ENCODE measurements at places on chromosomes 4 and X.

- DNase-seq: no peak
Measured at GRCh38 chrX:110358548-110358947, at the start of gene RTL9. TSS of gene RTL9 (plus strand) at chrX:110358848. CDS start at chrX:110450618, 91,770 bp downstream.

DNA sequence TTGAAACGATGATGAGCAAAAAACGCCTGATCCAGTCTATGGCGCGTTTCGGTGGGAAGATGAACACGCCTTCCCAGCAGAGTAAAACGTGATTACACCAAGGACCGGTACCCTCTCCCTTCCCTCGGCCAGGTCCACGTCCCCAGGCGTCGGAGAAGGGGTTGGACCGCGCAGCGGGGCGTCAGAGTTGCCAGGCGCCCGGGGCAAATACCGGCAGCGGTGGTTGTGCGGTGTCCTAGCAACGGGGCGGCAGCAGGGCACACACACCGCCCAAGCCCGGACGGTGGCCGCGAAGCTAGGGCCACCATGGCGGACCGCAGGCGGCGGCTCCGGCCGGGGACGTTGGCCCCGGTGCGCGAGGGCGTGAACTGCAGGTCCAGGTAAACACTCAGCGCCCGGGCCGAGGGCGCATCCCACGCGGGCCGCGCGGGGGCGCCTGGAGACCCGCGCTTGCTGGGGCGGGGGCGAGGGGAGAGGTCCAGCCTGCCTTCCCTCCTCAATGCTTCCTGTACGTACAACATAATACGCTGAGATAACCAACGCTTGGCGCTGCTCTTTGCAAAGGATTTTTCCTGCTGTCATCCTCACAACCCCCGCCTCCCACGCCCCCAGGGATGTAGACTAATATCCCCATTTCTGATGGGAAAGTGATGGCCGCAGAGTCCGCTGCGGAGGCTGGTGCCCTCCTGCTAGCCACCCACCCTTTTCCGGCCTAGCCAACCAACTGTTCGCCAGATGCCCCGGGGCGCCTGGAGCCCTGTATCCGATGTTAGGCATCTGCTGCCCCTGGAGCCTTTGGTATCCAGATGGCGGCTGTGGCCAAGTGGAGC, at the start of gene FAM47E:
FAM47E (plus strand) TSS at position 281 of the 830 bp plus-strand sequence; CDS start at position 307, 26 bp downstream.
- DNase-seq: no peak

- DNase-seq: no peak
Measured at GRCh38 chr4:186449954-186450353, 105.4 kb downstream of the MTNR1A start.

DNA sequence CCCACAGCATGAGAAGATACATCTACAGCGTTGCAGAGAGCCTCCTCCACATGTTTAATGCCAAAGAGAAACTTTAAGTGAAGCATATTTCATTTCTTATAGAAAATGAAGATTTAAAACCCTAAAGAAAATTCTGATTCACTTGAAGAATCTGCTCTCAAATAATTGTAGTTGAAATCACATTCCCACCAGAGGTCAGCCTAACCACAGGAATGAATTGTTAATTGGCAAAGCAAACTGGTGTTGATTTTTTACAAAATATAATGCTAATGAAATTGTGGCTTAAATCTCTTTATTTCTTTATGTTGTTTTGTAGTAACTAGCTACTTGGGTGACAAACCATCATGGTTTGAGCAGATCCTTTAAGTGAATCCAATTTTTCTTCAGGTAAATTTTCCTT, 31.1 kb upstream of the WDR17 start:
- DNase-seq: no peak

GRCh38 chr4:5209862-5210261, 158.6 kb downstream of the STK32B start:
- DNase-seq: no peak

Data from activated T-helper 1 cell treated with anti-CD3 and anti-CD28 coated beads, Interleukin-2, amount 50 U/mL, for 16 hours (primary cell).